ENCODE measurements at places on chromosomes 12 and 14.

DNA sequence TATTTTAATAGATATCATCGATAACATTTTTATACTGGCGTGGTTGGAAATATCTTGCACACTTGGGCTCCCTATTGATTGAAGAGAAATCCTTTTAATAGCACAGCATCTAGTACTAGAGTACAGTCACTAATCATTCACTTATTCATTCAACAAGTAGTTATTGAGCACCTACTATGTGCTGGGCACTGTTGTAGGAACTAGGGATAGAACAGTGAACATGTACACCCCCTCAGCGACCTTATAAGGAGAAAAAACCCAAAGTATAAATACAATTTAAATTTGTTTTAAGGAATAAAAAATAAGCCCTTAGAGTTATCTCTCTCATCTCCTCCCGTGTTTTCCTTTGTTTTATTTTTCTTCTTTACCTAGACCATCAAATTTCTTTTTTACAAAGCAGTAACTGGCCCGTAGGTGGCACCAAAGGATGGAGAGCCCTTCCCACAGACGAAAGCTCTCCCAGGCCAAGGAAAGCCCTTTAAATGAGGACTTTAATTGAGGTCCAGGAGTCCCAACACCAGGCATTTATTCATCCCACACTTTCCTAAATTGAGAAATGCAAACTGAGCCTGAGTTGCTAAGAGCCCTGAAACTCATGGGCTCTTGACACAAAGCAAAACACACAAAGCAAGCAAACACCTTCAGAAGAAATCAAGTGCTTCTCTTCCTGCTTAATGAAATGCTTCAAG is 29.0 kb downstream of the PEBP1 start:
- no peak for DNase-seq

DNA sequence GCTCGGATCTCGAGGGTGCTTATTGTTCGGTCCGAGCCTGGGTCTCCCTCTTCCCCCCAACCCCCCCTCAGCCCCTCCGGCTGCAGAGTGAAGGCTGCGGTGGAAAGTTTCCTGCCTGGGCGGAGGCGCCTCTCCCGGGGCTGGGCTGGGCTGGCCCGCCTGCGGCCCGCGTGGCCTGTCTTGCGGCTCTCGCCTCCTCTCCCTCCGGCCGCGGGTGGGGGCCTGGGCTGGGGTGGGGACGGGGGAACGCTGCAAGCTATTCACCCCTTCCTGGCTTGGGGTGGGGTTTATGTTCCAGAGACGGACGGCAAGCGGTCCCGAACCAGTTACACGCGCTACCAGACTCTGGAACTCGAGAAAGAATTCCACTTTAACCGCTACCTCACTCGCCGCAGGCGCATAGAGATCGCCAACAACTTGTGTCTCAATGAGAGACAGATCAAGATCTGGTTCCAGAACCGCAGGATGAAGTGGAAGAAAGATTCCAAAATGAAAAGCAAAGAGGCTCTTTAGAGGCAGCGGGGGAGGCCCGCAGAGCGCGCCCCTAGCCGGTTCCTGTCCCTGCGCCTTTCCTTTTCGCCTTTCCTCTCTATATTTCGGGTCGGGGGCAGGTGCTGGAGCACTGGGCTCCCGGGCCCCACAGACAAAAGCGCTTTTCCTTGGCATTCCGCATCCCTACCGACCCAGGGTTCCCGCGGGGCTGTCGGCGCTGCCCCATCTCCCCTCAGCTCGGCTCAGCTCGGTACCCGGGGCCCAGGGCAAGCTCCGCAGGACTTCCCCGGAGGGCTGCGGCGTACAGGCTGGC is 1.3 kb downstream of the HOXC5 start:
- no peak for DNase-seq

DNA sequence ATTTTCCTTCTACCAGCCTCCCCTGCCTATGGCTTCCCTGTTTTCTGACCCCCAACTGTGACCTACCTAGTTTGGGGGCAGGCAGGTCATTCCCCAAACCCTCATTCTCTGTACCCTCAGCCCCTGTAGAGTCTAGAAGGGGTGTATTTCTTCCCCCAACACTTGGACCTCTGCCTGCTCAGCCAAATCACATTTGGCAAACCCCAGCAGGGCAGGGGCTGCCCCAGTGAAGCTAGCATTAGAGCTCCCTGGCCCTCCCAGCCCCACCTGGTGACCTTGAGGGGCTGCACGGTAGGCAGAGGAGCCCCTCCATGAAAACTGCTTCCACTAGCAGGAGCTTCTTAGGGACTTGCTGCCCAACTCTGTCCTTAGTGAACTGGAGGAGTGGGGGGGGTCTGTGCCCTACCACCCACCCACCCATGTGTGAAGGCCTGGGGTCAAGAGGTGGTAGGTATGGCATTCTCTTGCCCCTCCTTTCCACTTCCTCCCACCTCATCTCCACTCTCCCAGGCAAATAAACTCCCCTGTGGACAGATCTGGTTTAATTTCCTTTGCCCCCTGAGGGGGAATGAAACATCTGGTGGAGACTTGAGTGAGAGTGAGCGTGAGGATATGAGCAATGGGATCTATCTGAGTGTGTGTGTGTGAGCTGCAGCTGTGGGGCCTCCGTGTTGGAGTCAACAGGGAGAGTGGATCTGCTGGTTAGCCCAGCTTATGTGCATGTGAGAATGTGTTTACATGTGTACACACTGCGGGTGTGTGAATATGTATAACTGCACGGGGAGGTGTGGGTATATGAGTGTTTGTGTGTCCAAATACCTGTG is 1.6 kb downstream of the NXPH4 start:
- no peak for DNase-seq

GRCh38 chr14:100453930-100454329 is 130.8 kb downstream of the SLC25A47 start:
- no peak for DNase-seq

- DNase-seq: no peak
Measured at GRCh38 chr14:77003960-77004710, 24.4 kb downstream of the IRF2BPL start.
